ENCODE measurements at places on chromosomes 4 and X.

DNA sequence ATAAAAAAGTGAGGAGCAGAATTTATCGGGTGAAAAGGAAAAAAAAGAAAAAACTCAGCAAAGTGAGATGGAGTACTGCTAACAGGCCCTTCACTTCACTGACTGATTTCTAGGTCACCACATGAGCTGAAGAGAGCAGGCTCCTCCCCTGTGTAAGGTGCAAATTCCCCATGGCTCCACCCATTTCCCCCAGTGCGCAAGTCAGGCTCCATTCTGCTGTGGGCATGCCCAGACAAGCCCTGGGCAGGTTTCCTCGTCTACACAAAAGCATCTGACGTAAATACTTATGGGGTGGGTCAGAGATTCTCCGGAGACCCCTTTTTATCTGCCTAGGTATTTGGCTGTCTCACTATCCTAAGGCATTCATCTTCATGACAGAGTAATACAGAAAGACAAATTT, 157.9 kb downstream of the MAGEB5 start:
- no peak for DNase-seq

GRCh38 chr4:76867377-76867776, 30.6 kb downstream of the SOWAHB start:
- DNase-seq, result no peak

DNA sequence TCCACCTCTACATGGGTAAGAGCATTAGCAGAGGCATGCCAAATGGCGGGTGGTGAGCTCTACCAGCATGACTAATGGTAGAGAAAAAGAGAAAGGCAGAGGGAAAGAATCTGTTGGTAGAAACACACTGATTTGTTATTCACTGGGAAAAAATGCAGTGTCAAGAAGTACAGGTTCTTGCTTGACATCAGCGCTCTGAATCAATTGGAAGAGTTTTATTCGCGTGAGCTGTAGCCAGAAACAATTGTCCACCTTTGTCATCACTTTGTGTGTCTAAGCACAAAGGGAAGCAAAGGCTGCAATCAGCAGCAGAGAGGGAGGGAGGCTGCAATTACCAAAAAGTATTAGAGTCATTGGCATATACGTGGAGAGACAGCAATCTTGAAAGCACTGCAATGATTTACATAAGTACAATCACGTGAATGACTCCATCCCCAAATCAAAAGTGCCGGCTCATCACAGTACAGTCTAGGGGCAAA, 67.7 kb upstream of the HS3ST1 start:
- DNase-seq, result no peak

DNA sequence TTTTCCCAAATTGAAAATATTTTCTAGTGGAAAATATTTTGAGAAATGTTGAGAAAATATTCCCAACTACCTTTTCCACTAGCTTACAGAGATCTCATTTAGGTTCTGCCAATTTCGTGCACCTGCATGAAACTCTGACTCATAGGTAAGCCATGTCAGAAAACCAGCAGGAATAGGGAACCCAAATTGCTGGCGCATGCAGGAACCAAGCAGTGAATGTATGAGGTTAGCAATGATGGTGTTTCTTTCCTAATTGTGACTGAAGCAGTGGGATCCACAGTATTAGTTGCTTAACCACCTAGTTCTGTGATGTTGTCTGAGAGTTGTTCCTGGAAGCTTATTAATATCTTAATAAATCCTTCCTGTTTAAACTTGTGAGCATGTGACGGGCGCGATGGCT, 381.0 kb upstream of the TRAM1L1 start:
- DNase-seq, result no peak

- no peak for DNase-seq
Observed at GRCh38 chrX:112470551-112470950, 209.2 kb downstream of the LHFPL1 start.

GRCh38 chrX:80485543-80485942, 65.3 kb downstream of the TENT5D start:
- DNase-seq, result no peak

DNA sequence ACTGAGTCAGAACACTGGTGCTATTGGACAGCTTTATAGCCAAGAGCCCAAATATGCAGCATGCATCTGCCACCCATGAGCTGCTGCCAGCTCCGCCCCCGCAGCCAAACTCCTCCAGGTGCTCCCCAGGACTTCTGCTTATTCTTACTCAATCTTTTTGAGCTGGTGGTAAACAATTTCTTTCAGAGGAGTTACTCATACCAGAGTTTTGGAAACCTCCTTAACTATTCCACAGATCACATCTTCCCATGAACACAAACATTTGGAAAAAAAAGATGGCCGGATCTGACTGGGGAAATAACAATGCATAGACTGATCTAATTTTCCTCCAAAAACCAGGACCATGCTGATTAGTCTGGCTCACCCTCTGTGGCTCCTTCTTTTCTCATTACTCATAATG, 399.9 kb downstream of the GPM6A start:
- no peak for DNase-seq

DNA sequence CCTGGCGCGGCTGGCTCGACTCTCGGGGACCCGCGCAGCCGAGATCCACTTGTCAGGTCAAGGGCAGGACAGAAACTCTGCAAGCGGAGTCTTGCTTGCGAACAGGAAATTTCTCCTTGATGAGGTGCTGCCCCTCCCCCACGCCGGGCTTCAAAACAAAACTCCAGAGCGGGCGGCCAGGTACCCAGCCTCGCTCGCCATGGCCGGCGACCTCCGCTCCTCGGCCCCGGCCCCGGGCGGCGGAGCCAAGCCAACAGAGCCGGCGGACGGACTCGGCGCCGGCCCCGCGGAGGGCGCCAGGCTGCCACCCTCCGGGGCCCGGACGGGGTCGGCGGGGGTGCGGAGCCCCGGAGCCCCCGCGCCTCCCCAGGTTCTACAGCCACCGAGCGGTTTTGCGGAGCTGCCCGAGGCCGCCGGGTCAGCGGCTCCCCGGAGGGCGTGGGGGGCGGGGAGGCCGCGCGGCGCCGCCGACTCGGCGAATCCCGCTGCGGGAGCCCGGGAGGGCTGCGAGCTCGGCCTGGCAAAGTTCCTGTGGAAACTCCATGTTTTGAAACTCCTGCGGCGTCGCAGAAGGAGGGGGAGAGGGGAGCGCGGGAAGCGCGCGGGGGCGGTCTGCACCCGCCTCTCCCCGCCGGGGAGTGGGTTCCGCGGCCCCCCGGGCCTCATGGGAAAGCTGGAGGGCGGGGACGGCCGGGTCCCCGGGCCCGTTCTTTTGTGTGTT, 11.7 kb upstream of the BCOR start:
- DNase-seq, result no peak

- no peak for DNase-seq
Observed at GRCh38 chr4:120801137-120801758, 121.3 kb downstream of the PRDM5 start.

DNA sequence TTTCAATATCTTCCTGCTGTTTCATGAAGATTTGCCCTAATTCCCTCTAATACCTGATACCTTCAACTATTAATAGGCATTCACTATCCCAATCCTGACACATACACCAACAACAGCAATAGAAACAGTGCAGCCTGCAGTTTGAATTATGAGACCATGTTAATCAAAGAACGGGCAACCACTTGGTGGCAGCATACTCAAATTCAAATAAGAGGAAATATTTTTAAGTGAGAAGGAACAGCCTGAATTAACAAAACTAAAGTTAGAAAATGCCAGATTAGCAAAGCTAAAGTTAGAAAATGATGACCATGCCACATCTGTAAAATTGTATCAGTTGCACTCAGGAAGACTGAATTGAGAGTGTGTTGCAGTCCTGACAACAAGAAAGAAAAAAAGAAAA, 204.9 kb downstream of the SMARCA1 start:
- DNase-seq, result no peak

GRCh38 chr4:112951362-112952312, 97.8 kb upstream of the ANK2 start:
- DNase-seq, result no peak

DNA sequence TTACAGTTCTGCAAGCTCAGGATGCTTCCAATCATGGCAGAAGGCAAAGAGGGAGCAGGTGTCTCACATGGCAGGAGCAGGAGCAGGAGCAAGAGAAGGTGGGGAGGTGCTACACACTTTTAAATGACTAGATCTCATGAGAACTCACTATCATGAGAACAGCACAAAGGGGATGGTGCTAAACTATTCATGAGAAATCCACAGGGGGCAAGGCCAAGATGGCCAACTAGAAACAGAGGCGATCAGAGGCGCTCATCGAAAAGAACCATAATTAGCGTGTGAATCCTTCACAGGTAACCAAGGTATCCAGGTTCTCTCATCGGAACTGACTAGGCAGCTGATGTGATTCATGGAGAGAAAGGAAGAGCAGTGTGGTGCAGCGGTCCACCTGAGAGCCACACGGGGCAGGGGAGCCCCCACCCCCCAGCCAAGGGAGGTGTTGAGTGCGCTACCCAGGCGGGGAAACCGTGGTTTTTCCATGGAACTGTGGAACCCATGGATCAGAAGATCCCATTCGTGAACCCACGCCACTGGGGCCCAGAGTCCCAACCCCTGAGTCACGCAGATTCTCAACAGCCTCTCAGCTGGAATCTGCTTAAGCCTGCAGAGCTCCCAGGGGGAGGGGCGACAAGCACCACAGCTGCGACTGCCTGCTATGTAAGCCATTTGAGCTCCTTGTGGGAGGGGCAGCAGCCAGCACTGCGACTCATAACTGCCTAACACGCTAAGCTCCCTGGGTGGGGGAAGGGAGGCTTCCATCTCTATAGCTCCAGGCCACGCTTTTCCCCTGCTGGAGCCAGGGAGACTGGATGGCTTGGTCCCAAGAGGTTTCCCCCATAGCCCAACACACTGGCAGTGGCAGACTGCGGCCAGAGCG, 46.7 kb downstream of the FGF16 start:
- no peak for DNase-seq

DNA sequence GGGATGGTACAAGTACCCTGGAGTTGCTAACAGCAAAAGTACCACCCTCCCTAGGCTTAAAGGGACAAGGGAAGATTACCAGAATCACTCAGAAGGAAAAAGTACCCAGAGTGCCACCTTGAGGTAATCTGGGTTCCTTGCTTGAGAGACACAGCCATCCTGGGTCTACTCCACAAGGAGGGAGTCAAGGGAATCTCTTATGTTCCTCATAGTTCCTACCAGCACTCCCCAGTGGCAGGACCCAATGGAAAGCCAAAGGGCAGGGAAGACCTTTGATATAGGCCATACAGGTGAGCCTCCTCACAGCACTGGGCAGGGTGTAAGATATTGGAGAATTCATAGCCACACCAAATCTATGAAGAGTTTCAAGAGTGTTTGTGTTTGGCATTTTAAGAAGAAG, 5.7 kb downstream of the IL2 start:
- no peak for DNase-seq

GRCh38 chr4:182969651-182970279, 52.6 kb upstream of the DCTD start:
- DNase-seq, result no peak

DNA sequence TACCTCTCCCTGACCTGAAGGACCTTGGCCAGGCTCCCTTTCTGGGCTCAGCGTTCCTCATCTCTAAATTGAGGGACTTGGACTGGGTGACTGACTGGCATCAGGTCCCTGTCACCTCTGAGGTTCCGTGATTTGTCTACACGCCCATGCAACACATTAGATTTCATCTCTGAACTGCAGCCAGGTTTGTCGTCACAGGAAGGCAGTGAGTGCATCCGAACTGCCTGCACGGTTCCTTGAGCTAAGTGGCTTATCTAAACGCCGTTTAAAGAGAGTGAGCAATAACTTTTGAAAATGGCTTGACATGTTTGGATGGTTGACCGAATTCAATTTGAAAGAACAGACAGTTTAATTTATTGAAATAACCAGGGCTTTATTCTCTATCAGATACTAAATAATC, 70.1 kb downstream of the PCYT1B start:
- no peak for DNase-seq
